ENCODE measurements at places on chromosomes 5 and 9.

DNA sequence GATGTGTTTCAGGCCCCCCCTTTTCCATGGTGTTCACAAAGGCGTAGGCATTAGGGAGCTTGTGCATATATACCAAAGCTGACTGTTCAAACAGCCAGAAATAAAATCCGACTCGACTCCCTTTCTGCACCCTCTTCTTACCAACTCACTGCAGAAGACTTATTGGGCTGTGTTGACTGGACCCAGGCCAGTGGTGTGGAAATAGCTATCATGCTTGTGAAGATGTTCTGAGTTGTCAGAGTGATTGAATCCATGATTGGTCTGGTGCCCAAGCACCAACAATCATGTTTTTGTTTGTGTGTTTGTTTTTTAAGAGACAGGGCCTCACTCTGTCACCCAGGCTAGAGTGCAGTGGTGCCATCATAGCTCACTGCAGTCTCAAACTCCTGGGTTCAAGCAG, 21.6 kb downstream of the TJP2 start:
- DNase-seq: no peak

- DNase-seq: no peak
Observed at GRCh38 chr9:14203356-14204056, 110.4 kb downstream of the NFIB start.

GRCh38 chr5:143030349-143030748, 260.2 kb downstream of the ARHGAP26 start:
- DNase-seq: no peak

GRCh38 chr5:143506836-143507552, 103.5 kb upstream of the NR3C1 start:
- DNase-seq: no peak

- DNase-seq: no peak
Observed at GRCh38 chr5:42767491-42768105, 11.0 kb downstream of the CCDC152 start.

Measured in stimulated activated CD8-positive, alpha-beta memory T cell treated with anti-CD3 and anti-CD28 coated beads, Interleukin-2, amount 100 ng/mL, for 1 hour (primary cell).